ENCODE measurements at places on chromosomes 3 and 15. TPM values are rescaled to one million over a fixed set of nuclear protein-coding genes. Genes with fewer than 3 reads are reported as not detected.

DNA sequence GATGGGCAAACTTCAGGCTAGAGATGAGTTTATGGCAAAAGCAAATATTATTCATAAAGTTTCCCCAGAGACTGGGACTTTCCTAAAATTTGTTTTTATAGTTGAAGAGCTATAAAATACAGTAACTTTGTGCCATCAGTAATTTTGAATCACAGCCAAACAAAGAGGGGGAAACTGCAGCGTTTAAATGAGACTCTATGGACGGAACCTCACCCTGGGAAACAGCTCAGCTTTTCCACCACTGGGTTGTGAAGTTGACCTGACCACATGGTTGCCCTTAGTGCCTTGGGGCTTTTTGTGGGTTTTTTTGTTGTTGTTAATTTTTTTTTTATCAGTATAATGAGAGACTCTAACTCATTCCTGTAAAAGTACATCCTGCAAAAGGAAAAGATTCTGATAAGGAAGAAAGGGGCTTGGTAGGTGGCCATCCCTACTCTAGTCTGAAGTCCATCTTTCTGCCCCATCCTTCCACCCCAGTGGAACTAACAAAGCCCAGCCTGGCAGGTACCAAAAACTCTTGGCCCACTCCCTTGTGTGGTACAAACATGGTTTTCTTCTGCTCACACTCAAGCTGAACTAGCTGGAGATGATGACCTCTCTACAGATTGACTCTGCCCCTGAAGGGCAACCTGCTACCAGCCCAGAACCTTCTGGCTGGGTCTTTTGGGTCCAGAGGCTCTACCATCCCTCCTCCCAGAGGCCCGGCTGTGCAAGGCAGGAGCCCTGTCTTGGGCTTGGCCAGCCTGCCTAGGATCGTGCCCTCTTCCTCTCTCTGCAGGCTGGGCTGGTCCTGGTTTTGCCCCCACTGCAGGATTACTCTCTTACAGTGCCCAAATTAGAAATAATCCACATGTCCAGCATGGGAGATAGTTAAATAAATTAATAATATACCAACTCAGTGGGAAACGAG, 41.2 kb downstream of the RLBP1 start:
- no peak for DNase-seq

- no peak for DNase-seq
These were observed 138.8 kb downstream of the ZNF609 start for GRCh38 chr15:64599226-64599625.

- DNase-seq, result no peak
These were observed 20.2 kb downstream of the MAGEF1 start for GRCh38 chr3:184691397-184692231.

- no peak for DNase-seq
These were observed 186.7 kb downstream of the NFKBIZ start for GRCh38 chr3:102036017-102036416.

DNA sequence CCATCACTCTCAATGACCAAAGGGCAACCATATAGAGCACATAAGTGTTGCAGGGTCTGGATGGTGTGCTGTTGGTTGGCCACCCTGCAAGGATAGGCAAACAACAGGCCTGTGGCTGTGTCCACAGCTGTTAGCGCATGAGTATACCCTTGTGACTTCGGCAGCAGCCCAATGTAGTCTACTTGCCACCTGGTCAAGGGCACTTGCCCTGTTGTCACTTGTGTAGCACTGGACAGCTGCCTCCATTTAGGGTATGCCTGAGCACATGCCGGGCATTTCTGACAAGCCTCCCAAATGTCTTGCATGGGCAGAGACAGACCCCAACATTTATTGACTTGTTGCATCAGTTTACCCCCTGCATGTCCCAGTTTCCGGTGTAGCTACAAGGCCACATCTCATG, 12.8 kb downstream of the CCRL2 start:
- DNase-seq, result no peak

- no peak for DNase-seq
These were observed 125.1 kb downstream of the GABRG3 start for GRCh38 chr15:27095886-27096624.

DNA sequence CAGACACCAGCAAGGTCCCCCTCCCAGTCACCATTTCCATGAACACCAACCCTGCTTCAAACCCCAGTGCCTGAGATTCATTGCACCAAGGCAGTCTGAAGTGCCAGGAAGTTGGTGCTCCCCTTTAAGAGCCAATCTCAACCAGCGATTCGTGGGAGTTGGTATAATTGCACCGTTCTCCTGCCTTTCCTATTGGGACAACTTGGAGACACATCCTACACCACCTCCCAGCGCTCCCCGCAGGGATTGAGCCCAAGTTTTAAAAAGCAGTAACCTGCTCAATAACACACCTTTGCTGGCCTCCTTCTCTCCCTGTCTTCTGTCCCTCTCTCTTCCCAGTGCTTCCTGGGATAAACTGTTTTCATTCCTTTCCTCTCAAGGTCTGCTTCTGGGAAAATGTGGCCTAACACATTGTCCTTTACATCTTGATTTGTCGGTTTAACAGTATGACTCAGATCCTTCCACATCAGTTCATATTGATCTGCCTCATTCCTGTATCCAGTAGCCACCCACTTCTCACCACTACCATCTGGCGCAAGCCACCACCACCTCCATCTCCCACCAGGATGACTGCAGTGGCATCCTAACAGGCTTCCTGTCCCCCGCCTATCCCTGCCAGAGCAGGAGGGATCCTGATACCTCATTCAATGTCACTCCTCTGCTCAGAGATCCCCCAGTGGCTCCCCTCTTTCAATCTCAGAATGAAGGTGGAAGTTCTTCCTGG, 37.8 kb upstream of the HRH1 start:
- no peak for DNase-seq

DNA sequence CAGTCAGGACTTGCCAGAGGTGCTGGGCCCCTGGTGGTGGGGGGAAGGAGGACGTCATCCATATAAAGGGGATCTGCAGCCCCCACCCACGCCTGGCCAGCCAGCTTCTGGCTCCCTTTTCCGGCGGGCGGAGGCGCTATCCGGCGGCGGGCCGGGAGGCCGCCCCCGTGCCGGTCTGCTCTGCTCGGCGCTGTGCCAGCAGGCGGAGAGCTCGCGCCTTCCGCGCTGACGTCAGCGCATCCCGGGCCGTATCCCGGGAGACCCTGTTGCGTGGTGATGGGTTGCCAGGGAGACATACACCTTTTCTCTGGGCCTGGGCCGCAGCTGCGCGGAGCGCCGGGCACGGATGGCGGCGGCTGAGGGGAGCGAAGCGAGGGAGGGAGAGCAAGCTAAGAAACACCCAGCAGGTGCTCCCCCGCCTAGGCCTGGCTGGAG, 1.1 kb downstream of the FAM131A start:
- peak; percentile 60 for DNase-seq

DNA sequence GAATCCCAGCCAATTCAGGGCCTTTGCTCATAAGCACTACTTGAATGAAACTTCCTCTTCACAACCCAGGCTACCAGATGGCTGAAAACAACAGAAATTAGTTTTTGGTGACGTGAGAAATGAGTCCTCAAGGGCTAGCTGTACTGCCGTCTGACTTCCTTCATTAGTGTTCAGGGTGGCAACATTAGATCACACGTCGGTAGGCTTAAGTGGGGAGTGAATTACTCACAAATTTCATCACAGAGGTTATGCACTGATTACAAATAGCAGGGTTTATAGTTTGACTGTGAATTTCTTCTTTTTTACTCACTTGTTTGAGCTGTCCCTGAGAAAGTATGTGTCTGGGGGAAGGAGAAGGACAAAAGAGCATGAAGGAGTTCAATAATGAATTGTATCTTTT, 397.2 kb downstream of the GAP43 start:
- DNase-seq, result no peak

DNA sequence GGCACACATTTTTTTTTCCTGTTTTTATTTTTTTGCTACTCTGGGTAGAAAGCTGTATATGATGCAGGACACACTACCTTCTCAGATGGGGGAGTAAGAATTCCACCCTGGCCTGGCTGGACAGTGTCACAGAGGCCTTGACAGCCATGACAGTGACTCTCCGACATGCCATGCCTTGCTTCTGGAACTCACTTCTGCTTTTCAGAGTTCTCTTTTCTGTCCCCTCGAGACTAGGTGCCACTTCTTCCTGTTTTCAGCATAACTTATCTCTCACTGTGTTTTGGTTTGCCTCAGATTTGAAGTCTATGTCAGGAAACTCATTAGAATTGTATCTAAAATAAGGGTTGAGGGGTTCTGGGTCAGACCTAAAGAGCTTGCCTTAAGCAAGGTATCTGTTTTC, 69.1 kb upstream of the SEC13 start:
- no peak for DNase-seq

DNA sequence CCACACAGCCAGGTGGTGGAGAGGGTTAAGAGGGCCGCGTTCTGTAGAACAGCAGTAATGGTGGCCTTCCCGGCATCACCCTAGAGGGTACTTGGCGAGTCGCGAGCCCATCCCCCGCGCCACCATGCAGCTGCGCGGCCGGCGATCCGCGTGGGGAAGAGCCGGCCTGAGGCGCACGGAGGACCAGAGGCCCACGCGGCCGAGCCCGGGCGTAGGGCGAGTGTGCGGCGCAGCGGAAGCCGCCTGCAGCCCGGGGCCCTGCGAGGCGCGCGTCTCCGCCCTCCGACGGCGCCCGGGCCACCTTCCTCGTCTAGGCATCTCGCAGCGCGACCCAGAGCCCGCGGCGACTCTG, 423 bp downstream of the TKT start:
- DNase-seq, result no peak

- no peak for DNase-seq
These were observed 798 bp downstream of the GCHFR start for GRCh38 chr15:40764629-40765103.

GRCh38 chr15:71400294-71400693, 285.0 kb downstream of the THSD4 start:
- DNase-seq, result no peak

- no peak for DNase-seq
These were observed 62.7 kb upstream of the ITGA11 start for GRCh38 chr15:68494573-68495110.

- DNase-seq, result no peak
These were observed 42.4 kb upstream of the CMTM8 start for GRCh38 chr3:32195995-32196540.

DNA sequence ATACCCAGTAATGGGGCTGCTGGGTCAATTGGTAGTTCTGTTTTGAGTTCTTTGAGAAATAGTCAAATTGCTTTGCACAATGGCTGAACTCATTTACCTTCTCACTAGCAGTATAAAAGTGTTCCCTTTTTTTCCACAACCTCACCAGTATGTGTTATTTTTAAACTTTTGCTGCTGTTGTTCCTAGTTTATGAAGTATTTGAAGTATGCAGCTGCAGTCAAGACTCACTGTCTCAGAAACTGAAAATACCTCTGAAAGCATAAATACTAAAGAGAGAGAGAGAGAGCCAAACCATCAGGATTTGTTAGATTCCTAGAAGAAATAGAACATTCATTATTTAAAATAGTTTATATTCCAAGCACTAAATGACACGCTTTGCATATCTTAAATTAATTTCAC, 764.2 kb downstream of the NTRK3 start:
- no peak for DNase-seq

DNA sequence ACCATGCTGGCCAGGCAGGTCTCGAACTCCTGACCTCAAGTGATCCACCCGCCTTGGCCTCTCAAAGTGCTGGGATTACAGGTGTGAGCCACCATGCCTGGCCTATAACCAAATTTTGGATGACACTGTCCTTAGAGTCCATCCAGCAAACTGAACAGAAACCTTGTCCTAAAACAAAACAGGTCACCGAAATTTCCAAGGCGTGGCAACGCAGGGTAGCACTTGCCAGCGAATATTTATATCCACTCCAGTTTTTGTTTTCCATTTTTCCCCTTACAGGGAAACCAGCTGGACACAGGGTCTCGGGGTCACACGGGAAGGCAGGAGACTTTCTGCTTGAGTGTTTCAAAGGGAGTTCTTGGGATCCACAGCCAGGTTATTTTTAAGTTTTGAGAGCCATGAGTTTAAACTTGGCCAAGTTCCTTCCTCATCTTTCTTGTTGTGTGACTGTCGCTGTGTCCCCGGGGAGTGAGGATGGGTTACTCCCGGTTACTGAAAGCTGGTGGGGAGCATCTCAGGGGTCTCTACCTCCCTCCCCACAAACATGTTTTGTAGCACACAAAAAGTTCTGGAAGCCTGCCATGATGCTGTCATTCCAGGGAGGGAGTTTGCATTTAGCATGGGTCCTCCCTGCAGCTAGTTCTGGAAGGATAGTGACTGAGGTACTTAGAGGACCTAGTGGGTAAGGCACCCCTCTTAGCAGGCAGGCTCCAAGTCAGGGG, 12.6 kb downstream of the LIMD1 start:
- DNase-seq, result no peak

The FRMD5 gene
- total RNA-seq, result not detected

The MYZAP gene
- total RNA-seq, result 6.8 TPM

The ADGRG7 gene
- total RNA-seq, result not detected

The THSD4 gene
- total RNA-seq, result 150 TPM

The PTH1R gene
- 5.6 TPM for total RNA-seq

The TMEM212 gene
- not detected for total RNA-seq

The POLQ gene
- 0.68 TPM for total RNA-seq

Measured in thoracic aorta (tissue), 2 donors.